ENCODE measurements at places on chromosomes 7 and 10.

DNA sequence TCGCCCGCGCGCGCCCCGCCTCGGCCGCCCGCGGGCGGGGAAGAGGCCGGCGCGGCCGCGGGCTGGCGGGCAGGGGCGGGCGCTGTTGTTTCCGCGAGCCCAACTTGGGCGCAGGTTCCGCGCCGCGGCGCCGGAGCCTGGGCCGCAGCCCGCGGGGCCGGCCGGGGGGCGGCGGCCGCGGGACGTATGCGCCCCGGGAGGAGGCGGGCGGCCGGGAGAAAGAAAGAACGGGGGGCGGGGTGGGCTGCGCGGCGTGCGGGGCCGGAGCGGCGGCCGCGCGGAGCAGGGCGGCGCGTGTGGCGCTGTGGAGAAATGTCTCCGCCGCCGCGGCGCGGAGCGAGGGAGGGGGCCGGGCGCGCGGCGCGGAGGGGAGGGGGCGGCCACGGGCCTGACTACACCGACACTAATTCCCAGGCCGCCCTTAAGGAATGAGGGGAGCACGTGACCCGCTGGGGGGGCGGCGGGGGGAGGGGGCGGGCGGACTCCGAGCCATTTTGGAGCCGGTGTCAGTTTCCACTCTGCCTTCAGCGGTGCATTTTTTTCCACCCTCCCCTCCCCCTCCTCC is at the start of gene BMI1:
Gene BMI1, plus strand, starts transcription at position 509 of the 565 bp plus-strand sequence. CDS start 5,351 bp downstream, outside the sequence.
- DNase-seq = peak; percentile 62

GRCh38 chr10:96257944-96258343 is 13.4 kb downstream of the BLNK start:
- DNase-seq = no peak

- DNase-seq = peak; percentile 25
These were observed 19.1 kb downstream of the ATOH7 start for GRCh38 chr10:68212721-68213352.

- DNase-seq = no peak
These were observed 1.5 kb downstream of the UNC5B start for GRCh38 chr10:71213761-71214440.

- peak; percentile 38 for DNase-seq
These were observed 47.6 kb downstream of the STEAP1B start for GRCh38 chr7:22452142-22452959.

DNA sequence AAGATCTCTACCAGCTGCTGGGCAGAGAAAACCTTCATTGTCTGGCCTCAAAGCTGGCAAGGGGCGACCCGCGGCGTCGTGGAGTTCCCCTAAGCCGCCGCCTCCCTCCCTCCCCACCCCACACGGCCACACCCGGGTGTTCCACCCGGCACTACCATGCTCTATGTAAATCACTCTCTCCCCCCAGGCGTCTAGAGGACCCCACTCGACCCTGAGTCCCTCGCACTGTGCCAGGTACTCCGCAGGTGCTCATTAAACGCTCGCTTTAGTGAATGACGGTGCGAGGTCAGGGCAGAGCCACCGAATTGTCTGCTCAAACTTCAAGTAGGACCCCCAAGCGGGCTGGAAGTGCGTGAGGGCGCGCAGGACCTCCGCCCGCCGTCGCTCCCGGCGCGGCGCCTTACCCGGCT is 628 bp downstream of the PARP12 start:
- DNase-seq = peak; percentile 12

- no peak for DNase-seq
These were observed 204.7 kb downstream of the DNAJB6 start for GRCh38 chr7:157541295-157542067.

Measured in activated CD4-positive, alpha-beta T cell treated with anti-CD3 and anti-CD28 coated beads, Interleukin-2, Interleukin-4, amounts not matched to agents 100 ng/mL and 50 ng/mL, durations not matched to agents 16 hours and 8 hours (primary cell).